NCI-H345 (cell line): ENCODE measurements at places on chromosomes 5 and 9.
A peak's percentile ranks its signal among the peaks of the same experiment; 100 is the strongest.

DNA sequence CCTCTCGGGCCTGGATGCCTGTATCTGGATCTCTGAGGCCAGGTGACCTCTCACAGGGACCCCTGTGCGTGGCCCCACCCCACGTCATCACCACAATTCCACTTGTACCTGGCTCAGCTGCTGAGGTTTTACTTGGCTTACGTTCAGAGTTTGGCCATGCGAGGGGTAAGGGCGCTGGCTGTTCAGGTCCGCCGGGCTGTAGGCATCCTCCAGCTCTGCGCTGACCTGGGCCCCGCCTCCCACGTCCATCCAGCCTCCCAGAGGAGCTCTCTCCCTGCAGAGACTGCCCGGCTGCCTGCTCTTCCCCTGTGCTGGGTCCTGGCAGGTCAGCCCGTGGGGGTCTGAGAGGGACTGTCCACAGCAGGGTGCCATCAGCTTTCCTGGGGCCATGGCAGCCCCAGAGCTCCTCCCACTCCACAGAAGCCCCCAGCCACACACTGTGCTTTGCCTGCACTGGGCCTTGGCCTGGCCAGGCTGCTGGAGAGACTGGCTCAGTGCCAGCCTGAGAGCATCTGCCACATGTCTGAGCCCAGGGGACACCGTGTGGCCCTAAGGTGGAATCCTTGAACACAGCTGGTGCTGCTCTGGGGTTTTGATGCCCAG lies 43.6 kb downstream of the SLC6A3 start:
- DNase-seq, result peak; percentile 73

- DNase-seq, result no peak
Observed at GRCh38 chr9:121887553-121888437, 205.3 kb downstream of the TTLL11 start.

- DNase-seq, result no peak
Observed at GRCh38 chr9:131238402-131239021, 37.8 kb downstream of the FAM78A start.

DNA sequence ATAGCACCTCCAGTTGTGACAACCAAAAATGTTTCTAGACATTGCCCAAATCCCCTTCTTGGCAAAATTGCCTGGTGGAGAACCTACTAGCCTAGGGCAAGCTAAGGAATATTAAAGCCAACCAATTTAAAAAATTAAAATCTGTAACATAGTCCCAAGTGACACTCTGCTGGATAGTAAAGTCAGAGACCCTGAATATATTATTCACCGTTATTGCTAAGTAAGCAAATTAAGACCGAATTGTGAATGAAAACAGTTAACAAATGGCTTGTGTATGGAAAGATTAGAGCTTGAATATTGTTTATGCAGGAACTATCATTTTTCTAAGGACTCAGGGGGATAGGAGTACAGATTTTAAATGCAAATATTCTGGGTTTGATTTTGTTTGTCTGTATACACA lies 208.1 kb downstream of the DMAC1 start:
- DNase-seq, result no peak

DNA sequence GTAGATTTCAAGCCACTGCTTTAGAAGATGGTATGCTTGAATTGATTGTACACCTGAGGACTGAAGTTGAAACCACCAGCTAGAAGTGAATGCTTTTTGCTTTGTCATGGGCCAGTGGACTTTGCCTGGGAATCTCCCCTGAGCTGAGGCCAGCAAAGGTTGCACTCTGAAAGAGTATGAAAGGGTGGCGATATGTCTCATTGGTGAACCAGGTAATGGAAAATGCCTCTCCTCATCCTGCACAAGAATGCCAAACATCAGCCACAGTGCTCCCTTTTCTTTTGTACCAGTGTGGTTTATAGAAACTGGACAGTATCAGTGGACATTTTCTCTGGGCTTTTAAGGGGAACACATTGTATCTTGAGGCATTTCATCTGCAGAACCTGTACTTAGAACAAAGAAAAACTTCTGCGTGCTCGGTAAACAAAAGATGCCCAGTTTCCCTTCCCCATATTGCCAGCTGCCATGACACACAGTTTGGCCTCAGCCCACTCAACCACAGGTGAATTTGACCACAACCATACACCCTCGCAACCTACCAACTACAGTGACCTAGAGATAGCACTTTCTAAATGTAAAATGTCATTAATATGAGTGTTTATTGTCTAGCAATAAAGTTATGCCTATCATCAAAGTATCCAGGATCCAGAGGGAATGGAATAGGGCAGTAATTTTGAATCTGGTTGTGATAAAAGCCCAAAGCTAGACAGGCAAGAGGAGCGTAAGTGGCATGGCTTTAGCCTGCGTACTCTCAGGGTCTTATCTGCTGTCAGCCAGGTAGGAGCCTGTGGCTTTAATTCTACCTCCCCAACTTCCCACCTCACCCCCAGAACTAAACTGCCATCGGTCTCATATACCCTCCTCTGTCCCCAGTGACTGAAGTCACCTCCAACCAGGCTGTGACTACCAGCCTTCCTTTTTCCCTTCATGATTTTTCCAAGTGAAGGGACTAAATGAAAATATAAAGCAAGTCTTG lies 79.5 kb upstream of the LHFPL2 start:
- no peak for DNase-seq

DNA sequence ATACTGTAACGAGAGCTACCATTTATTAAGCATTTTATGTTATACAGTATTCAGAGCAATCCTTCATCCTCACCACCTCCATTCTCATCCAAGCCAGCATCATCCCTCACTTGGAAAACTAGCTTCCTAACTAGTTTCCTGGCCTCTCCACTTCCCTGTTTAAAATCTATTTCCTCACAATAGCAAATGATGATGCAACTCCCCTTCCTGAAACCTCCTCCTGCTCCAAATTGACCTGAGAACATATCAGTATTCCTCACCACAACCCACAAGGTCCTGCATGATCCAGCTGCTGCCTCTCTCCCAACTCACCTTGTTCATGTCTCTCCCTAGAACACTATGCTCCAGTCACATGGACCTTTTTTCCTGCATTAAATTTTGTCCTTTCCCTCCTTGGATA lies 4.3 kb upstream of the SLC36A2 start:
- DNase-seq, result no peak

DNA sequence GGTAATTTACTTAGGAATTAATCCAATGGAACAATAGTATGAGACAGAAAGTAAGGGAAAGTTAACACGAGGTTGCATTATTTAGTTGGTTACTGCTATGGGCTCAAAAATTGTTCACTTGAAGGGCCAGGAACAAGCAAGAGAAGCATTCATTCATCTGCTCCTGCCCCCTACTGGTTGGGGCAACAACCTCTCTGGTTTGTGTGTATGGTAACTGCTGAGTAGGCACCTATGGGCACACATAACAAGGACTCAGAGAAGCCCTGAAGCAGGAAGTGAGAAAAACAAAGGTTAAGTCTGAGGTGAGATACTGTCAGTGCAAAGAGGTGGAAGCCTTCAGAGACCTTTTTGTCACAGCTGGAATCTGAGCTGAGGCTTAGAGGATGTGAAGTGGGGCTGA lies 34.4 kb upstream of the RANBP6 start:
- DNase-seq, result no peak

GRCh38 chr9:89814340-89815040 lies 209.7 kb downstream of the GADD45G start:
- no peak for DNase-seq

DNA sequence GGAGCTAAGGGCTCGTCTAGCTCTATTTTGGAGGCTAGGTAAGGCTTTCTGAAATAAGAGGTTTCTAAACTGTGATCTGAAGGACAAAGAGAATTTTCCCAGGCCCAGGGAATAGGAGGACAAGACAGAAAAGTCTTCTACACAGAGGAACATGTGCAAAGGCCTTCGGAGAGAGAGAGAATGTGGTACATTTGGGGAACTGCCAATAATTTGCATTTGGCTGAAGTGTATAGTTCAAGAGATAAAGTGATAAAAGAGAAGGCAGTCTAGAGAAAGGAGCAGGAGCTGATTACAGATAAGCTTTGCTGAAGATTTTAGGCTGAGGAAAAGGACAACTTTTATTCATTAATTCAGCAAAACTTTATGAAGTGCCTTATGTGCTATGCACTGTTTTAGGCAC lies 214.4 kb upstream of the ELL2 start:
- no peak for DNase-seq

DNA sequence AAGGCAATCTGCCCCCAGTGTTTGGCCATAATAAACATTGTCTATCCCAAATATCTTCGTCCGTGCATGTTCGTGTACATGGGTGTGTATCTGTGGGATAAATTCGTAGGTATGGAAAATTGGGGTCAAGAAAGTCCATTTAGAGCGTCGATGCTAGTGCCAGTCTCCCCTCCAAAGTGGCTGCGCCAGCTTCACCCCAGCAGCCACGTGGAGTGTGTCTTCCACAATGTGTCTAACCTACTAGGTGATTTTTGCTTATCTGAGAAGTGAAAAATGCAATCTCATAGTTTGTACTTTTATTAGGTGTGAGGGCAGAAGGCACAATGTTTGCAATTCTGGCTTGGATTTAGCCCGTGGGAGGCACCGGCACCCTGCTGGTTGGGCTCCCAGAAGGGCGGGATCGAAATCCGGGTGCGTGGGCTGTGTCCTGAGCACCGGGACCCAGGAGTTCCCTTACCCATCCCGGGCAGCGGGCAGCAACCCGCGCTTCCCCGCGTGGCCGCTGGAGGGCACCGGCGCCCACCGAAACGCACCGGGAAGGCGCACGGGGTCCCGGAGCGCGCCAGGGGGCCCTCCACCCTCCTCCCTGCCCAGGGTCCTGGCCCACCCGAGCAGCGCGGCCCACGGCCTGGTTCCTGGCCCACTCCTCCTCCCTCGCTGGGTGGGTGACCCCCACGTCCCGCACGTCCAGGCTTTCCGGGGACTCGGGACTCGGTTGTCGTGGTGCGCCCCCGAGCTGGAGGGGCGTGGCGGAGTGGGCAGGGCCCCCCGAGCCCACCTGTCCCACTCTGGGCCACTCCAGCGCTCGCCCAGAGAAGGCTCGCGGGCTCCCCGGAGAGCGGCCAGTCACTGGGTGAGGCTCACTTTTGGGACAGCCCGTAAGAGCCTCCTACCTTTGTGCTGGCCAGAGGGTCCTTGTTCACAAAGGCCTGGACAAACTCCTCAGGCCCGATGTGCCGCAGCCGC lies 55.4 kb upstream of the RNF130 start:
- peak; percentile 33 for DNase-seq

- no peak for DNase-seq
Observed at GRCh38 chr5:112691758-112692157, 45.9 kb upstream of the APC start.
